GM19239 (cell line): ENCODE measurements at places on chromosomes 11 and 22.

GRCh38 chr22:40759294-40759840 is 59.8 kb downstream of the SLC25A17 start:
- no peak for DNase-seq

GRCh38 chr22:43001271-43002201 is 13.4 kb downstream of the PACSIN2 start:
- no peak for DNase-seq

- DNase-seq: no peak
These were observed 14.8 kb downstream of the PSMD13 start for GRCh38 chr11:251550-251949.

DNA sequence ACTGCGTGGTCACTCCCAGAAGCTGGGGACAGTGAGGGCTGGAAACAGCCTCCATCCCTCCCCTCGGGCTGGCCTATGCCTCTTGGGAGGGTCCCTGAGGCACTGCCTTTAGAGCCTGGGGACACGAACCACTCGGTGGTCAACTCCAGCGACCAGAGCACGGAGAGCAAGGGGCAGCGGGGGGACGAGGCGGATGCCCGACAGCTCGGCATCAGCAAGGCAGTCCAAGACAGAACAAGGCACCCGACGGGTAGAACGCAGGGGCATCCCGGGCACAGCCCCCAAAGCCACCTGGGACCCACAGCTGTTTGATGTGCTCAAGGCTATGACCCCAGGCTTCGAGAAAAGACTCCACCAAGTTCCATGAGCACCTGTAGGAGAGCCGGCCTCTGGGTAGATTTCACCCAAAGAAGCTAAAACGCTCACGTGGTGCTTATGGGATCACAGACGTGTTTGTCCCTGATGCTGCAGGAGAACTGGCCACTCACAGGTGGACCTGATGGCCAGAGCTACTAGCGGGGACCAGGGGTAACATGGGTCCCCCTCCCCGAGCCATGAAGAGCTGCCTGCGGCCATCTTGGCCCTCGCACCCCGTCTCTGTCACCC is 510 bp upstream of the LSP1 start:
- DNase-seq: no peak

- DNase-seq: no peak
These were observed 51.9 kb downstream of the SPATA19 start for GRCh38 chr11:133793271-133794035.

DNA sequence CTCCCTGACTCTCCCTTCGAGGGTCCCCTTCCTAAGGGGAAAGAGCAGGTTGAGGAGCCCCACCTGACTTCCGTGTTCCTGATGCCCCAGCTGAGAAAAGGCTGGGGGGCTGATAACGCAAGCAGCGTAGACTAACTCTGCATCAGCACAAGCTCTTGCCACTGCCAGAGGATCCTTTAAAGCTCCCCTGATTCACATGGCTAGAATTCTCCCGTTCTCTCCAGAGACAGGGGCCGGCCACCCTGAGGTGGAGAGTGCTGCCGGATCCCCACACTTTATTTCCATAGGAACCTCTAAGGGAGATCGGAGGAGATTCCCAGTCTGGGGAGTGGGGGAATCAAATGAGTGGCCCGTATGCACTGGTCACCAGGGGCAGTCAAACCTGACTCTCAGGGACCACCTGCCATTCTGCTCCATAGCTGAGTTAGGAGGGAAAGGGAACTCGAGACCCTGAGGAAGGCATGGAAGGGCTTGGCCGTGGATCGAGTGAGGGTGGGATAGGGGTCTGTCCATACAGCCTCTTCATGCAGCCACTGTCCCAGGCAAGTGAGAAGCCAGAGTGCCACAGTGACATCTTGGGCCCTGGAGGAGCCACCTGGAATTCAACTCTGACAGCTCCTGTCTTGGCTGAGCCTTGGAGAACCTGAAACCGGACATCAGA is 1.4 kb upstream of the VSIG10L2 start:
- no peak for DNase-seq

DNA sequence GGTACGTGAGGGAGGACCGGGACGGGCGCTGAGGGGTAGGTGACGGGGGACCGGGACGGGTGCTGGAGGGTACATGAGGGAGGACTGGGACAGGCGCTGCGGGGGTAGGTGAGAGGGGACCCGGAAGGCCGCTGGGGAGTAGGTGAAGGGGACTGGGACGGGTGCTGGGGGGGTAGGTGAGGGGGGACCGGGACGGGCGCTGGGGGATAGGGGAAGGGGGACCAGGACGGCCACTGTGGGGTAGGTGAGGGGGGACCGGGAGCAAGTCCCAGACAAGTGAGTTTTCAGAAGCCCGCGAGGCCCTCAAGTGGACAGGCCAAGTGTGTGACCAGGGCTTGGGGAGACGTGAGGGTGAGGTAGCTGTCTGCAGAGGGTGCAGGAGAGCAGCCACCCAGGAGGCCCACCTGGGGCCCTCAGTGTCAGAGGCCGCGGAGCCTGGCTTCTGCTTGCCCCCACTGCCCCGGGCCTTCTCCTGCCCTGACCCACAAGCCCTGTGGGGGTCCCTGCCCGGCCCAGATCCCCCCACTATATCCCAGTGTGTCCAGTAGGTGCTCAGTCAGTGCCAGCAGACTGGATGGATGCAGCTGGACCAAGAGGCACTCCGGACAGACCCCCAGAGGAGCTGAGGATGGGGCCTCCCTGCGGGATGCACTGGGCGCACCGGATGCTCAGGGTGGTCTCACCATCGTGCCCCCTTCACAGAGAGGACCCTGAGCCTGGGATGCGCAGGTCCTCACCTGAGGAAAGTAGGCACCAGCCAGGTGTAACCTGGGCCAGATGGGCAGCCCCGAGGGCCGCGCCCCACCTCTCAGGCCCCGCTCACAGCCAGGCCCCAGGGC is 44.2 kb upstream of the TH start:
- no peak for DNase-seq

DNA sequence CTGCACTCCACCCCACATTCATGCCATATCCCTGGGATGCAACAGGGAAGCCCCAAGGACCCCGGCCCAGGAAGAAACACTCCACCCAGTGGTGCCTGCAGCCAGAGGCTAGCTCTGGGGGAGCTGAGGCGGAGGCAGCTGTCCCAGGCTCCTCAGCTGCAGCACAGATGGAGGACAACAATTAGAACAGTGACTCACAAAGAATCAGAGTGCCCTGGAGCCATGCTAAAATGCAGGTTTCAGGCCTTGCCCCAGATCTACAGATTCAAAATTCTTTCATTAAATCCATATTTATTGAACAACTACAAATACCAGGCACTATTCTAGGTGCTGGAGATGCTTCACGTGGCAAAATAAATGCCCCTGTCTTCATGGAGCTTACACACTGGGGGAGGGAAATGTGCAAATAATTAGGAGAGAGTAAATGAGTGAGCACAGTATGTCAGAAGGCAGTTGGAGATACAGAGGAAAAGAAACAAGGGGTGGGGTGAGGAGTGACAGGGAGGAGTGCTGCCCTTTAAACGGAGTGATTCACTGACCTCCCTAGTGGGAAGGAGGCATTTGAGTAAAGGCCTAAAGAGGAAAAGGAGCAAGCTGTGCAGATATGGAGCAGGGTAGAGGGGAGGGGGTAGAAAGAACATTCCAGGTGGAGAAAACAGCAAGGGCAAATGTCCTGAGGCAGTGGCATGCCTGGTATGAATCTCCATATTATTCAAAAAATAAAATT is 73.3 kb upstream of the CSNK2A3 start:
- no peak for DNase-seq

GRCh38 chr11:74675761-74676160 is 55.5 kb downstream of the CHRDL2 start:
- no peak for DNase-seq

GRCh38 chr11:99098751-99099150 is 78.0 kb downstream of the CNTN5 start:
- peak; percentile 0 for DNase-seq

DNA sequence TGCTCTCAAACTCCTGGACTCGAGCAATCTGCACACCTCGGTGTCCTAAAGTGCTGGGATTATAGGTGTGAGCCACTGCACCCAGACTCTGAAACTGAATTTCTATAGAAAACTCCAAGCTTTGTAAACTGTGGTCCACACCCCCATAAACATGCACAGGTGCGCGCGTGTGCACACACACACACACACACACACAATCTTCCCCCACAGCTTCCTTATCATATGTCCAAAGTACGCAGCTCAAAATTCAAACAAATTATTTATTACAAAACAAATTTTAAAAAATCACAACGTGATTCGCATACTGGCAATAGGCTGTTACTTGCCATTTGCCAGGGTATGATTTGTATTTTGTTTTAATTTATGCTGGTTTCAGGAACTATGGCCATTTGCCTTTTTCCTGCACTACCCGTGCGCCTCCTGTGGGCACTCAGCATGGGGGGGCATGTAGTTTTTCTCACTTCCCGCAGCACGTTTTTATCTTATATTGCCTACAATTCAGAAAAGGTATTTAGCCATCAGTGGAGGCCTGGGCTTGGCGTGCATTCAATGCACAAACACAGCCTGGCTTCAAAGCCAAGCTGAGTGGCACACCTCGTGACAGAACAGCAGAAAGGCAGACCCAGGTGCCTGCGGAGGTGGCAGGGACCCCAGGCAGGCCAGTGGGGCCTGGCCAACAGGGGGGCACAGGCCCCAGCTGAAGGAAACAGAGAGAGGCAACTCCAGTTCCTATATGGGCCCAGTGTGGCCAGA is 10.8 kb upstream of the SNX32 start:
- DNase-seq: no peak
